ENCODE measurements at places on chromosomes 2 and 18.

- DNase-seq = no peak
Observed at GRCh38 chr2:196278491-196278911, 107.1 kb upstream of the STK17B start.

- no peak for DNase-seq
Observed at GRCh38 chr18:58113337-58113736, 69.3 kb downstream of the NEDD4L start.

- DNase-seq = no peak
Observed at GRCh38 chr2:173271135-173271534, 83.5 kb upstream of the CDCA7 start.

GRCh38 chr2:25339791-25340180 is 1.9 kb downstream of the DNMT3A start:
- peak; percentile 70 for DNase-seq

DNA sequence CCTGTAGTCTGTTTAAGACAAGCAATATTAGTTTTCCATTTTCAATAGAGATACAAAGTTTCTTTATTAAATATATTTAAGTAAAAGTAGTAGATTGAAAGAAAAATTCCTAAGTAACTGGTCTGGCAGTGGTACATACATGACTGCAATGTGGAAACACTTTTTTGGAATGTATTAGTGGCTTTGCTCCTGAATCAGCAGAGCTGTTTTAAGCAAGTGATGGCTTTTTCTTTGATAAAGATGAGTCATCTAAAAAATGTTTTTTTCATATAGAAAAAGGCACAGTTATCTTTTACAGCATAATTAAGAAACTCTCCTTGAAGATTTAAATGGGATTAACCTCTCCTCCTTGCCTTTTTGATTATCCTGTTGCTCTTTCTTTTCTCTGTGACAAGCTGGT is 34.9 kb downstream of the KDM3A start:
- DNase-seq = no peak

DNA sequence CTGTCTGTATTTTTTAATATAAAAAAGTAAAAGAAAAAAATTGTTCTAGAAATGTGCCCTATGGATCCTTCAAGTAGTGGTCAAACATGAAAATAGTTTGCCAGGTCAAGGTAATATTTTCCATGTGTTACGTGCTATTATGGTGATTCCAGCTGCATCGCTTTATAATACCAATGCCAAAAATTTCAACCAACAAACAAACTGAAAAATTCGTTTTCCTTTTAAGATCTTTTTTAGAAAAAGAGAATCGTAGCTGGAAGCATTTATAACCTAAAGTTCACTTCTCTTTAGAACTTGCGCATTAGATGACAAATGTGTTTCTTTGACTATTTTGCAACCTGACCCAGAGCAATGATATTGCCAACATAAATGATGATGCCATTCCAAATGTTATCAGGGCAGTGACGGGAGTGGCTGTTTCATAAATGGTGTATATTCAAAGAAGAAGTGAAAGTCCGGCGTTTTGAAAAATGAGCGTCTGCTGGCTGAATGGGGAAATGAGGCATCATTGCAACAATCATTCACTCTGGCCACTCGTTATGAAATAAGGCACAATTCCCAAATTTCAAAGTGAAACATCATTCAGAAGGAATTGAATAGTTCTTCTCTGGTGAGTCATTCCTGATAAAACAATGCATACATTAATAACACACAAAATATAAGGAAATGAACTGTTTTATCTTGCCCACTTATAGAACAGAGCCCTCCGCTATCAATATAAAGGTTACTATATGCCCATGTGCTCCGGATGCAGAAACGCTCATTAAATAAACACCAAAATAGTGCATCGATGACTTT is 297.4 kb downstream of the TGIF1 start:
- no peak for DNase-seq

GRCh38 chr2:241844066-241844728 is 14.5 kb downstream of the PDCD1 start:
- peak; percentile 45 for DNase-seq

- DNase-seq = no peak
Observed at GRCh38 chr2:15435474-15435873, 125.7 kb downstream of the NBAS start.

DNA sequence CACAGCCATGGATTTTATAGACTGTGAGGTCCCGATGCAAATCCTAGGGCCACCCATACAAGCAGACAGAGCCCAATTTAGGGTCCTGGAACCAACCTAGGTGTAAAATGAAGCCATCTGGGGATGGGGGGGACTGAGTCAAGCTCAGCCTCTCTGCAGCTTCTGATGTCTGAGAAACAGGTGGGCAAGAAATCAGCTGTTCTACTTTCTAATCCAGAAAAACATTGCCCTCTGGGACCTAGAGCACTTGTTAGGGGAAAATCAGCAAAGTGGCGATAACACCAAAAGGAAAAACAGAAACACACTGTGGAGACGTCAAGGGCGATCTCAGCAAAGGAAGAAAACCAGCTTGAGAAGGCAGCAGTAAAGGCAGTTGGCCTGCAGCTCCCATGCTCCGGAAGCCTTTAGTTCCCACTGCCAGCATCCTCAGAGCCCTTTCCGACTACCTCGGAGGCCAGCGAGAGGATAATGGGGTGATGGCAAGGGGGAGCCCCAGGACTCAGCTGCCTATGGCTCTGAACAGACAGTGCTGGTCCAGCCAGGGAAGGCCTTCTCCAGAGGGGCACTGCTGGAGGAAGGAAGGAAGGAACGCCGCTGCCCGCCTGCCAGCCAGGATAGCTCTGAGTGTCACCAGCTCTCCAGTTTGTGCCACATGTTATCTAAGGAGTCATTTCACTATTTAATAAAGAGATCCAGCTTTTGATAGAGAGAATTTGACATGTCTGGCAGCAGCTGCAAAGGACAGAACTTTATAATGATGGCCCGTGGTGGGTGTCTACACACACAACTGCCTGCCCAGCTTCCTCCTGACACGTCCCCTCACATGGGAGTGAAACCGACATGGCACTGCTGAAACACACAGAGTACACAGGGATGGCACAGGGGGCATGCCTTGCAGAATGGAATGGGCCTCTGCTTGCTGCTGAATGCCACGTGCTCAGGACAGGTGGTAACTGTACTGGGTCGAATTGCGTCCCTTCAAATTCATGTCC is 37.7 kb downstream of the HS1BP3 start:
- no peak for DNase-seq

- DNase-seq = no peak
Observed at GRCh38 chr2:191298306-191298705, 53.1 kb downstream of the MYO1B start.

- no peak for DNase-seq
Observed at GRCh38 chr2:9646196-9647030, 15.6 kb upstream of the YWHAQ start.

DNA sequence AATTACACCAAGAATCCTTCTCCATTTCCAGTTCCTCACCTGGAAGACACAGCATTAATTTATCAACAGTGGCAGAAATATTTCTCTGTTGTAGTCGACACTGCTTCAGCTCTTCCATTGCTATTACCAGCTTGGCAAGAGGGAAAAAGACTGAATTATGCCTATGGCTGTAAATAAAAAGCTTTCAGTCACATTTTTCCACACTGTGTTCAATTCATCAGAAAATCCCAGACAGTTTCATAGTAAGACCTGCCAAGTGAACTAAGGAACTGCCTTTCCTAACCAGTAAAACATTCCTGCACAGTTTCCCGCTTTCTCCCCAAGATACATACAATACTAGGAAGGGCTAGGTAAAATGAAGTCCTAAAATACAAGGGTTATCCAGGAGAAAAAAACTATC is 94.7 kb downstream of the EXOC6B start:
- DNase-seq = no peak

GRCh38 chr2:216302981-216303676 is 69.2 kb downstream of the MARCHF4 start:
- no peak for DNase-seq

- DNase-seq = no peak
Observed at GRCh38 chr2:108924580-108925251, 64.3 kb downstream of the EDAR start.

- DNase-seq = no peak
Observed at GRCh38 chr2:8457092-8457481, 224.8 kb upstream of the ID2 start.

DNA sequence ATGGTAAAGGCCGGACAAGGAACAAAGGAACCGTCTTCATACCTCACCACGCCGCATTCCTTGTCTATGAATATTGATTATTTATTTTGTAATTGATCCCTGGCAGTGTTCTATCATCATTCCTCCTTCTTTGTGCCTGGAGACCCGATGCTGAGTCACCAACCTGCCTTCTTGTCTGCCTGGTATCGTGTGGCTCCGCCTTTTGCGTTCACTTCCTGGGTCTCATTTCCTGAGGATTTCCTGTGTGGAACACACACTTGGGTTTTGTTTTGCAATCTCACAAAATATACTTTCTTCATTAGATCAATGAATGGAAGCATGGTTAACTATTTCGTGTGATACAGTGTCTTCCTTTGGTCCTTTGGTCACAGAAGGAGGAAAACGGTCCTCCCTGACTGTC is 95.5 kb upstream of the SNTG2 start:
- no peak for DNase-seq

- DNase-seq = no peak
Observed at GRCh38 chr2:235001237-235002133, 49.7 kb downstream of the SH3BP4 start.

- DNase-seq = no peak
Observed at GRCh38 chr18:28045176-28045810, 131.6 kb downstream of the CDH2 start.

DNA sequence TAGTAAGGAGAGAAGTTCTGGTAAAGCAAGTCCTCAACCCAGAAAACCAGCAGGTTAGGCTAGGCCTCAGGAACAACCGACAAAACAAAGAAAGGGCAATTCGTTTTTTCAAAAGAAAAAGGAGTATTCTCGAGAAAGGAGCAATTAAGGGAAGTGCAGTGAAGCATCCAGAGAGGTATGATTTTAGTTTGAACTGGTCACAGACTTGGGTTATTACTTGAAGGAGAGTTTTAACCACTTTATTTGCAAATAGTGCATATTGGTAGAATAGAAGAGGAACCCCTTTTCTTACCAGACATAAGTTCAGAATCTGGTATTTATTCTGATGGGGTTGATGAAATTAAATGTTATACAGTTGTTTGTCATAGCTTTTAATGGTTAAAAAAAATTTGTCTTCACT is 110.0 kb upstream of the GCFC2 start:
- no peak for DNase-seq

DNA sequence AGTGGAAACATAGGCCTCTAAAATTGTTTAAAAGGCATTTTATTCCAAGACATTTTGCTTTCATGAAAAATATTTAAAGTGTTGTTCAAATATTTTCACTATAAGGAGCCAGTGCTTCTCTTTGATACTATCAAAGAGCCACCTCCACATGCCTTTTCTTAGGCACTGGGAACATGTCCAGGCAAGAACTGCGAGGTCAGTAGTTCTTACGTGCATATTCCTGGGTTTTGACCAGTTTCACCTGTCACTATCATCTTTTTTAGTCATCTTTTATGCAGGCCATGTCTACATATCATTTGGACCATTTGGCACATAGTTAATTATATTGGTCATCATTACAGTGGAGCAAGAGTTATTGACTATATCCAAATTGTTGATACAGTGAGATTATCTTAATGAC is 195.3 kb downstream of the CCDC85A start:
- no peak for DNase-seq

GRCh38 chr2:121187351-121187981 is 97.5 kb downstream of the TFCP2L1 start:
- peak; percentile 21 for DNase-seq

Data from H9 (cell line).